ENCODE measurements at places on chromosomes 3 and 15.

DNA sequence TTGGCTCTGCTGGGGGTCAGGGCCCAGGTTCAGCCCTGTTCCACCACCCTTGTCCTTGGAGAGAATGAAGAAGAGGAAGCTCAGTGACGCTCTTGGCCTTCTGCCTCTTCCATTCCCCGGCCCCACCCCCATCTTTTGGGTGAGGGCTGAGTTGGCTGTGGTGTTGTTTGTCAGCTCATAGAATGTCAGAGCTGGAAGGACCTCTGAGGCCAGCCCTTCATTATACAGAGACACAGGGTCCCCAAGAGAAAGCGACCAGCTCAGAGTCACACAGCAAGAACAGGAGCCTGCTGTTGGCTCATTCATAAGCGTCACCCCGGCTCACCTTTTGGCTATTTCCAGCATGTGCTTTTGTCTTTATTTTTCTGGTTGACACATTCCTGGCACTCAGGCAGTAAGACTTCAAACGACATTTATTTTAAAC lies 68.2 kb downstream of the AAGAB start:
- no peak for DNase-seq

DNA sequence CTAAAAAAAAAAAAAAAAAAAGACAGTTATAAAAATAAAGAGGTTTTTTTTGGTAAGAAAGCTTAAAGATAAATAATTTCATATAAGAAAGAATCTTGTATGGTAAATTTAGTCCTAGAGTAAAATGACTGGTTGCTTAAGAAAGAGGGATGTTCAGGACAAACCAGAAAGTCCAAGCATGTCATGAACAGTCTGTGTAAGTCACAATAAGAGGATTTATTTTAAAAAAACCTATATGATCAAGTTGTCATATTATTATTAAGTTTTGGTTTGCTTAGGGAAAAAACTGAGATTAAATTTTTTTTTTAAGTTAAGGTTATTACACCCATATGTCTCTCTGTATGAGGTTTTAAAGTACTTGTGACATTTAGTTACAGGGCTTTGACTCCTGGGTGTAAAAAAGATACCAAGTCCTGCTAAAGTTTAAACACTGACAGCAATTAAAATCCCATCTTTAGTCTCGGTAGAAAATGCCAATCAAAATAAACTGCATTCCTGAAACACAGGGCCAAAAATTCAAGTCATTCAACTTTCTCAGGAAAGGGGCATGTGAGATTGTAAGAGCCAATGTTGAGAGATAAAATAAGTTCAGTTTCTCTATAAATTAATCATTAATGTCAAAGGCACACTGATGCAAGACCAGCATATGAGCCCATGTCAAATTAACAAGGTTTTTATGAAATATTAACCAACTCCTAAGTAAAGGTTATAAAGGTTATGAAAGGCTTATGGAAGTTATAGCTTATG lies 8.5 kb upstream of the BDH1 start:
- DNase-seq: no peak

- no peak for DNase-seq
Measured at GRCh38 chr3:177195242-177195991, 1.9 kb downstream of the TBL1XR1 start.

DNA sequence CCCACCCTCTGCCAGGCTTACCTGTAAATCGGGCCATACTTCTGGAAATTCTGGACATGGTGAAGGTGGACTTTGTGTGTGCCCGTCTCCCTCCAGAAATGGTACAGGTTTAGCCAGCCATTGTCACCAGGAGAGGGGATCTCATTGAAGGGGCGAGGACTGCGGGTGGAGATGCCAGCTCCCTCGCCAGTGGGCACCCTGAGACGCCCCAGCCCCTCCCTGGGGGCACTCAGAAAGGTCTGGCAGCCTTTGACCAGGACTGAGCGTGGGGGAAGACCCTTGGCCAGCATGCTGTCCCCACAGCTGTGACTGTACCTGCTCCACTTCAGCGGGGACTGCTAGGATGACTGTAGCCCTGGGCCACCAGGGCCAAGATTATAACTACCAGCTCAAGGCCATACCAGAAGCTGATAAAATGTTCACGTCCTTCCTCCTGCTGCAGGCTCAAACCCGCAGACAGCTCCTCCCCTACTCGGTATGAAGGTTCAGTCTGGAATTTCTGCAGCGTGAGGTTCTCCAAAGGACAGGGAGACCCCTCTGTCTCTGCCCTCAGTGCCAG lies at the start of gene CYP11A1:
TSS of gene CYP11A1 (minus strand) at position 351 of the 559 bp plus-strand sequence. CDS start at position 290, 61 bp downstream.
- no peak for DNase-seq

DNA sequence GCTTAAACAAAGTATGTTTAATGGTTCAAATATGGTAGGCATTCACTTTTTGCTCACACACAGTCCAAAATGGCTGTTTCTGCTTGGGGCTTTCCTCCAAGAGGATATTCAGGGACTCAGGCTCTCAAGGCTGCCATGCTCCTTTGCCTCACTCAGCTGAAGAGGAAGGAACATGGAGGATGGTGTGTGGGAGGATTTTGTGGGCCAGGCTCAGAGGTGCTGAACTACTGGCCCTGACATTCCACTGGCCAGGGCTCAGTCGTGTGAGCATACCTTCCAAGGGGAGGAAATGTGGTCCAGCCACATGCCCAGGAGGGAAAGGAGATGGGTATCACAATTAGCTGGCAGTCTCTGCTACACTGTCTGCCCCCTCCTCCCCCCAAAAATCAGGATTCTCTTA lies 8.7 kb downstream of the PXYLP1 start:
- DNase-seq: no peak

GRCh38 chr15:48966595-48967301 lies 3.0 kb upstream of the SHC4 start:
- DNase-seq: no peak

DNA sequence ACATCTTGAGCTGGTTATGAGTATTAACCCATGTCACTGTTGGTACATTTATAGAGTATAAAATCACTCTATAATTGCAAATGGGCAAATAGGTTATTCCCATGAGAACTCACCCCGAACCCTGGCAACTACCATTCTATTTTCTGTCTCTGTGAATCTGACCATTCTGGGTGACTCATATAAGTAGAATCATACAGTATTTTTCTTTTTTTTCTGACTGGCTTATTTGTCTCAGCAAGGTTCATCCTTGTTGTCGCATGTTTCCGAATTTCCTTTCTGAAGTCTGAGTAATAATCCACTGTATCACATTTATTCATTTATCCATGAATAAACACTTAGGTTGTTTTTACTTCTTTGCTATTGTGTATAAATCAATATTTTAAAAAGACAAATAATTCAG lies 59.9 kb upstream of the CHRM5 start:
- no peak for DNase-seq

DNA sequence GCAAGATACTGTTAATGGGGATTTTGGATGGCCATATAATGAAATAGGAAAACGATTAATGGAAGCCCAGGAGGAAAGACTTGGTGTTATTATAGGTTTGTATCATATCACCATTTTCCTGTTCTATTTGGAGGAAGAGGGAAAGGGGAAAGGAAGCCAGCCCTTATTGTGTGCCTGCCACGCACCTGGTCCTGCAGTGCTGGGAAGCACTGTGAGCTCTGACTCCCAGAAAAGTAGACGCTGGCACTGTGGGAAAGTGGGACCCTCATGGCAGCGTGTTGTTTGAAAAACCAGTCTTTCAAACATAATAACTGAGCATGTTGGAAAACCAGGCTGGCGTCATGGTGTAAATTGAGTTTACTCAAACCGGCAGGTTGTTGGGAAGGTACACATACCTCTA lies 22.0 kb downstream of the CGNL1 start:
- DNase-seq: no peak

GRCh38 chr15:62896969-62897486 lies 145.5 kb upstream of the TPM1 start:
- DNase-seq: no peak

DNA sequence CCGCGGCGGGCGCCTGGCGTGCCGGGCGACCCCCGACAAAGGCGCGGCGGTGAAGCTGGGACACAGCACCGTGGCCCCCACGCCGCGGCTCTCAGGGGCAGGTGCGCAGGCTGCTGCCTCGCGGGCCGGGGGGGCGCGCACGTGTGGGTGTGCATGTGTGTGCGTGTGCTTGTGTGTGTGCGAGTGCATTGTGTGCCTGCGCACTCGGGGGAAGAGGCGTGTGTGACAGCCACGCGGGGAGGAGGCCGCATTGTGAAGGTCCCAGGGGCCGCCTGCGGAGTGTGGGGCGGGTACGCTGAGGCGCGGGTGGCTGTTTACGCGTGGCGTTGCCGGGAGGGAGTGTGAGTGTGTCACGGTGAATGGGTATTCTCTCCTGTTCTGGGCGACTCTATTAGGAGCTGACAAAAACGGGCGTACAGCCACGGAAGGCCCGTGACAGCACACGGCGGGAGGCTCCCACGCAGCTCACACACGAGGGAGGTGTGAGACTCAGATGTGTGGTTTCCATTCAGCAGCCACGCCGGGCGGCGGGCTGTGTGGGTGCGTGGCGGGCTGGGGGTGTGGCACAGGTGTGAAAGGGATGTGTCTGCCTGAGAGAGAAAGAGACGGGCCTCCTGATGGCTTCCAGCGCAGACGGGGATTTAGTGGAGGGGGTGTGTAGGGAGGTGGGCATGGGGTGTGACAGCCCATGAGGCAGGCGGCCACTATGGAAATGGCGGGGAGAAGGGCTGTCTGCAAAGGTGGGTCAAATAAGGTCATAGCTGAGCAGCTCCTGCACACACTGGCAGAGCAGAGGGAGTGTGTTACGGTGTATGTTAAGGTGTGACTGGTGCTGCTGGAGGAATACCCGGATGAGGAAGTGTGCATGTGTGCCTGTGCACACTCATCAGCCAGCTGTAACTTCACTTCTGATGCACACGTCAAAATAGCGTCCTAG lies 750 bp downstream of the PODXL2 start:
- no peak for DNase-seq

- DNase-seq: no peak
Measured at GRCh38 chr3:89116476-89116875, 9.1 kb downstream of the EPHA3 start.

- DNase-seq: no peak
Measured at GRCh38 chr3:38627956-38628355, 21.5 kb downstream of the SCN5A start.

DNA sequence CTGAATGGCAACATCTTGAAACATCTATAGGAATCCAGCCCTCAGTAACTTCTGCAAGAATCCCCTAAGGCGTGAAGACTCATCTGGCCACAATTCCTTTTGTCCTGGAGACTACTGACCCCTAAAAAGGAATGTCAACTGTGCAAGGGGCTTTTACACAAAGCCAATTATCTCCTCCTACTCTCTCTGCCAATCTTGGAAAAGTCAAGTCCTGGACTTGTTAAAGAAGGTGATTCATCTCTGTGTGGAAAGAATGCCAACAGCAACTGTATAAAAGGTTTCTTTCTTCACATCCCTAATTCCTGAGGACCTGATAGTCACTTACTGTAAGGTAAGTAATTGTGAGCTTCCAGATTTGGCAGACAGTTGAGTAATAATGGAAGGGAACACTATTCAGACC lies 22.3 kb downstream of the THRB start:
- DNase-seq: no peak

GRCh38 chr3:50112462-50112861 lies 23.7 kb downstream of the RBM5 start:
- no peak for DNase-seq
